ENCODE measurements at places on chromosomes 13 and 19.

DNA sequence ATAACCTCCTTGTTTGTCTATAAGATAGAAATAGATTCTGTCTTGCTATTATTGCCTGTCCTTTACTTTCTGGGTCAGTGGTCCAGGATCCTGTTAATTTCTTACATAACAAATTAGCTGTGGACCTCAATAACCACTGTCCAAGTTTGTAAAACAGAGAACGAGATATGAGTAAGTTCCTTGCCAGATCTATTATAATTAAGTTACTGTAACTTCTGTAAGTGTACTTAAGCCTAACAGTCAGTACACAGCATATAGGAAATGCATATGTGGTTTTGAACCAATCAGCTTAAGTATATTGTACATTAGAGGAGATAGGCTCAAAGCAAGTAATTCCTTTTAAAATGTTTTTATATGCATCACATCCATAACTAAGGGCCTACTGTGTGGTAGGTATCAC, 34.9 kb downstream of the HTR2A start:
- DNase-seq, result no peak

DNA sequence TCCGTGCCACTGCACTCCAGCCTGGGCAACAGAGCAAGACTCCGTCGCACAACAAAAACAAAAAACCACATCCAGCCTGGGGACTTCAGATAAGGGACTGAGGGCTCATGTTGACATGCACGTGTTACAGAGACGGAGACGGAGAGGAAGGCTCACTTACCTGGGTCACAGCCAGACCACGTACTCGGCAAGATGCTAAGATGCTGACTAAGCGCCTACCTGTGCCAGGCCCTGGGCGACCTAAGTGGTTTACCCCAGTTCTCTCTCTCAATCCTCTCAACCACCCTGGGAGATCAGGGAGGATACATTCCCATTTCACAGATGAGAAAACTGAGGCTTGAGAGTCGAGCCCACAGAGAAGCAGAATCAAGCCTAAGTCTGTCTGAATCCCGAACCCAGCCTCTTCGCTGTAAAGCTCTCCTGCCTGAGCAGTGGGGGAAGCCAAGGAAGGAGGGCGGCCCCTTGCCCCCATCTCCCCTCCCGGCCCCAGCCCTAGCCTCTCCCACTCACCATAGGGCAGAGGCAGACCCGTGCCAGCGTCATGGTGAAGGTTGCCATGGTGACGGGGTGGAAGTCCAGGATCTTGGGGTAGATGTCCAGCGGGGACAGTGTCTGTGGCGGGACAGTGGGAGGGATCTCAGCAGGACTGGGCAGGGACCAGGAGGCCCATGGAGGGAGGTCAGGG, 13.5 kb downstream of the ERCC2 start:
- DNase-seq, result no peak

GRCh38 chr19:9313756-9314155, 4.1 kb upstream of the ZNF699 start:
- DNase-seq, result no peak

DNA sequence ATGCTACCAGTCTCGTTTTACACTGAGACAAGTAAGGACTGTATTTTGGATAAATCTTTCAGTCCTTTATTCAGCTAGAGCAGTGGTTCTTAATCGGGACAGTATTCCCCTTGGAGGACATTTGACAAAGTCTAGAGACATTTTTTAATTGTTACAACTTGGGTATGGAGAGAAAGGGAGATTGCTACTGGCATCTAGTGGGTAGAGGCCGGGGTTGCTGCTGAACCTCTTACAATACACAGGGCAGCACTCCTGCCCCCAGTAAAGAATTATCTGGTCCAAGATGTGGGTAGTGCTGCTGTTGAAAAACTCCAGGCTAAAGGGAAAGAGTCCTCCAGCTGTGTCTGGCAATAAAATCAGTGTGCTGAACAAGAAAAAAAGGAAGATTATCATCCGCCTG, 334.8 kb downstream of the SLC7A1 start:
- no peak for DNase-seq

- DNase-seq, result no peak
Observed at GRCh38 chr19:49579947-49580263, 451 bp downstream of the NOSIP start.

All from H54 (cell line).